Right kidney (tissue), 9 donors: ENCODE measurements at places on chromosomes 3 and 15.

DNA sequence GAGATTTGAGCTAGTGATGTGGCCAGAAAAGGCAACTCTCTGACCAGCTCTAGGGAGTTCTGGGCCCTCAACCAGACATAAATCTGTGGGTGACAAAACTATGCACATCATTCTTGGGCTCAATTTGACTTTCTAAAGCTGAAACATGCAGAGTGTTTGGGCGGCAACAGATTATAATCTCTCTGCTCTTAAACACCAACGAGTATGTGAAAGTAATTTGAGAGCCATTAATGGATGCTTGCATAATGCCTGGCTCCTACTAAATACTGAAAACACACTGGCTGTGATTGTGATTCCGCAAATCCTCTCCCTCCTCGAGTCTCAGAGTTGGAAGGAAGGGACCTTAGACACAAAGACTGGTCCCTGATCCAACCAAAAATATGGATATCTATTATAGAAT is 186.7 kb downstream of the UACA start:
- no peak for DNase-seq

DNA sequence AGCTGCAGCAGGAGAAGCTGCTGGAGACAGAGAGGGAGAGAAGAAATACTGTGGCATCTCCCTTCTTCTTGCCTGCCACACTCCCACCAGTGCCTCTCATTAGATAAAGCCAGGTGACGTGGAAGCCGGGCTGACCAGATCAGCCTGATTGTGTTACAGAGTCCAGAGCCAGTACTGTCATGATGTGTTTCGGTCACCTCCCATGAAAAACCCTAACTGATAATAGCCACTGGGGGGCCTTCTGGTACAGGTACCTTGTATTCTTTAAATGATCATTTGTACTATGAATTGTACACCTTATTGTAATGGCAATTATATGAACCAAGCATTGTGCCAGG is 125.8 kb upstream of the TMEM108 start:
- no peak for DNase-seq

- DNase-seq, result no peak
Measured at GRCh38 chr3:56771376-56771775, 30.4 kb downstream of the ARHGEF3 start.

- no peak for DNase-seq
Measured at GRCh38 chr3:151156618-151157216, 46.3 kb downstream of the GPR171 start.

DNA sequence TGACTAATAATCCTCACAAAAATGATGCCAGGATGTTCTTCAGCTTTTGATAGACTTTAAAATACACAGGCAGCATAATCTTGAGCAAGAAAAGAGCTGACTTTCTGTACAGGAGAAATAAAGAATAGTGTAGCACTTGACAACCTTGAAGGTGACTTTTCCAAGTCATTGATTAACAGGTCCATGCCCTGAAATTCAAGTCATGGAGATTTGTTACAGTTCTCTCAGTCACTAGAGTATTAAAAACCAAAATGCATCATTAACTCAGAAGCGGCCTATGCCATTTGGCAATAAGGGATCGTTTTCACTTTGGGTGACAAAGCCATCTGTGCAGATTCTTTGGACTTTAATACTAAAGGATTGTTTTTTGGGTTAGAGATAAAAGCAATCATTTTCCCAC is 692.7 kb upstream of the SGO1 start:
- DNase-seq, result no peak

- no peak for DNase-seq
Measured at GRCh38 chr3:114011059-114011797, 45.1 kb downstream of the CCDC191 start.

DNA sequence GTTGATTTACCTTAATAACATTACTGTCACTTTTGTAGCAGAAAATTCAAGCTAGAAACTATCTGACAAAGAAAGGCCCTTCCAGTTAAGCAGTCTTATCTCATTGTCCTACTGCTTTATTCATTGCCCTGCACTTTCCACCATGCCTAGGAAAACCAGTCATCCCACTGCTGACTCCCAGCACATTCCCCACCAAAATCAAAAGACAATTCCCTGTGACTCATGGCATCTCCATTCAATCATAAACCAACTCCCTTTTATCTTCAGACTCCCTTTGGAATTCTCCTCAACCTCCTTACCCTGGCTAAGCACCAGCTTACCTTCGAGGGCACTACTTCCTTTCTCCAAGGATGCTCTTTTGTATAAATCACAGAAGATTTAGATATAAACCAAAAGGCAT is 184.3 kb downstream of the PLCH1 start:
- no peak for DNase-seq

GRCh38 chr3:70111411-70111810 is 111.9 kb downstream of the SAMMSON start:
- DNase-seq, result no peak

- DNase-seq, result peak; percentile 39
Measured at GRCh38 chr3:64399205-64399800, 174.0 kb upstream of the PRICKLE2 start.

- no peak for DNase-seq
Measured at GRCh38 chr15:69600556-69601085, 148.0 kb downstream of the RPLP1 start.

- DNase-seq, result no peak
Measured at GRCh38 chr3:32440611-32441350, 49.1 kb downstream of the CMTM7 start.

DNA sequence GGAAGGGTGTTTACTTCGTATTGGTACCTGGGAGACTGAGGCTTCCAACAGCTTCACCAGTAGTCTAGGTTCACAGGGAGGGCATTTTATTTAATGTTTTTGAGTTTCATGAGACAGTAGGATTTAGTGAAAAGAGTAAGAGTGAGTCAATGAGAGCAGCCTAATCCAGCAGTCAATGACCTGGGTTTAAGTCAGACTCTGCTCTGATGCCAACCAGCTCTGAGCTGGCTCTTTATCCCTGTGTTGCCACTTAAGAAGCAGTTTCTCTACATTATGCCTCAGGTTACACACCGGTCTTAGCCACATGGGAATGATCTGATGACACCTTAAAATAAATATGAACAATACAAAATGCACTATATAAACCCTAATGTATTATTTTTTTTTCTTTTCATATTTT is 59.4 kb upstream of the KCNMB2 start:
- no peak for DNase-seq

GRCh38 chr3:55802816-55803215 is 315.7 kb upstream of the WNT5A start:
- DNase-seq, result no peak
